ENCODE measurements at places on chromosomes 5 and 9. TPM values are rescaled to one million over a fixed set of nuclear protein-coding genes. Genes with fewer than 3 reads are reported as not detected.

DNA sequence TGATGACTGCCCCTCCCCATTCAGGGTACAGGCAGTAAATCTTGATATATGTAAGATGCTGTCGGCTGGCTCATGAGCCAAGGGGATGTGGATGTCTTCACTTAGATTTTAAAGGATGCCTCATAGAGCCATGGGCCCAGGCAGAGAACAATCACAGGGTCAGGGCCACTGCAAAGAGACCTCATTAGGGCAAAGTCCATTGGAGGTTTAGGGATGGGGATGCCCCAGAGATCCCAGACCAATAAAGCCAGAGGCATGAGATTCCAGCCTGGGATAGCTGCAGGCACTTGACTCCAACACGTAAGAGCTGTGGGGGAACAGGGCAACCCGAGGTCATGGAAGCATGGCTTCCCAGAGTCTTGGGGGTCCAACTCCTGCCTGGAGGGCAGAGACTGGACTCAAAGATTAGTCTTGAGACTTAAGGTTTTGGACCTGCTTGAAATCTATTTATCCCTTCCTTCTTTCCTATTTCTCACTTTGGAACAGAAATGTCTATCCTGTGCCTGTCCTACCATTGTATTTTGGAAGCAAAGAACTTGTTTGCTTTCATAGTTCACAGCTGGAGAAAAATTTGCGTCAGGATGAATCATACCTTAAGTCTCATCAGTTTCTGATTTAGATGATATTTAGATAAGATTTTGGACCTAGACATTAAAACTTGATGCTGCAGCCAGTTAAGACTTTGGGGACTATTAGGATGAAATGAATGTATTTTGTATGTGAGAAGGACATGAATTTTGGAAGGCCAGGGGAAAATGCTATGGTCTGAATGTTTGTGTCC lies 101.3 kb upstream of the ADRA1B start:
- no peak for DNase-seq

GRCh38 chr5:56974241-56974640 lies 22.3 kb upstream of the MIER3 start:
- DNase-seq: no peak

- DNase-seq: no peak
These were observed 19.6 kb downstream of the TMEM38B start for GRCh38 chr9:105714020-105714331.

The PCDHGA5 gene
- 2.1 TPM for total RNA-seq

The MLLT3 gene
- total RNA-seq: 14.8 TPM

The PRLR gene
- not detected for total RNA-seq

The PNPLA7 gene
- 2.4 TPM for total RNA-seq

DNA sequence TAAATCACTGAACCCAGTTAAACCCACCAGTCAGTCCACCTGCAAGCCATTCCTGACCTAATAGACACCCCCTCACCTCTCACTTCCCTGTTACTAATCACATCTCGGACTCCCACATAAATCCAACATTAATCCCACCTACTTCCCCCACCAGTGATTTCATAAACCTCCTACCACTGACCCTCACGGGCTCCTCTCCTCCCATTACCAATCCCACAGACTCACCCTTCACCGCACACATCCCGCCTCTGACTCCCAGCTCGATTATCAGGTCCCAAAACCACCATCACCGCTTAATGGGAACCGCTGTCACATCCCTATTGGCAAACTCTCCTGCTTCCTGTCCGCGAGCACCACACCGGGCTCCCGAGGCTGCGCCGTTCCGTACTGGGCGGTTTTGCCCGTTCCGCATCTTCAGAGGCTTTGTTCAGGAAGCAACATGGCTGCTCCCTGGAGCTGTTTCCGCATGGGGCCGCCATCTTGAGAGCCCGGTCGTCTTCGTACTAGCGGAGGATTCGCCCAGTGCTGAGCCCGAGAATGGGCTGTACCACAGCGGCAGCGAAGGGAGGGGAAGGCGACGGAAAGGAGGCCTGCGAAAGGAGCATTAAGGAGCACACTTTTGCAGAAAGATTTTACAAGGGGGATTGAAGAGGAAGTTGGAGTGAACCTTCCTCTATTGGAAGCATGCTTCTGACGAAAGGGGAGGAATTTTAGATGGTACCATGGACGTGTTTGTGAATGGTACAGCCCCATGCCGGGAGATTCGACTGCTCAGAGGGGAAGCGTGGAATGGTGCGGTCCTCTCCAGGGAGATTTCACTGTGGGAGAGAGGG lies at the start of gene ZNF300:
Gene ZNF300, minus strand, starts transcription at position 502 of the 833 bp plus-strand sequence. CDS start 1,825 bp downstream, outside the sequence.
- peak; percentile 83 for DNase-seq
